Aorta (tissue), 5 donors: ENCODE measurements at places on chromosomes 4 and X. TPM values are rescaled to one million over a fixed set of nuclear protein-coding genes. Genes with fewer than 3 reads are reported as not detected.

DNA sequence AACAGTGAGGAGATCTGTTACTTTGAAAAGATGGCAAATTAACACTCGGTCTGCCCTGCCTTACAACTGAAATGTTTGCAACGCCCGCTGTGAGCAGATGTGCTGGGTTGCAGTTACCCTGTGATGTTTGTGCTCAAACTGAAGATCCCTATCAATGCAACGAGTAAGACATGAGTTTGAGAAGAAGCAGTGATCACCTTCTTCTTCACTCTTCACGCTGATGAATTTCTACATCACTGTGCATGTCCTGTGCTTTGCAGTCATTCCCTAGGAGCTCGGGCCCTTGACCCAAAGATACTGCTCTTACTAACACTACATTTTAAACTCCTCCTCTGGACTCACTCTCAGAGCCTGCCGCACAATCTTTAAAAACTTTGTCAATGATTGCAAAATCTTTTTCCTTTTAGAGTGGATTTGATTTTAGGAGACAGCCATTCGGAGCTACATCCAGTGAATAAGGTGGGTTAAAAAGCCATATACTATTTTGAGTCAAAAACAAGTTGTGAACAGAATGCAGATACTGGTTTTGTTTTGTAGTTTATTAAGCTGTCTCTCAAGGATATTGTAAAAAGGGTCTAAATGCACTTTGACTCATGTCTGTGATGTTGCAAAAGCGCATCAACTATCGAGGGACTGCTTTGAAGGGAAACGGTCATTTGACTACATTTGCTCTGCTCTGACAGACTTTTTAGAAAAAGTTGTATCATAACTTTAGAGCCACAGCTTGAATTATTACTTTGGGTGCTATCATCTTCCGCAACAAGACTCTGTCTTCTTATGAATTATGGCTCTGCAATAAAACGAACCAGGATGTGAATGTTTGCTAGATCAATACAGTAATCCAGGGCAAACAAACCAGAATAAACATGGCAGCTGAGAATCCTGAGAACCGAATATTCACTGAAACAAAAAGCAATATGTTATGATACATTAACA, 5.7 kb upstream of the RHOH start:
- H3K4me3 ChIP-seq, result no peak overlapping the region
- no peak for DNase-seq
- no peak overlapping the region for H3K27ac ChIP-seq

- H3K27ac ChIP-seq, result no peak overlapping the region
- H3K4me3 ChIP-seq, result no peak overlapping the region
- no peaks in the 10 kb centered on the region for H3K4me1 ChIP-seq
- no peak for DNase-seq
Observed at GRCh38 chrX:14420841-14421240, 108.5 kb upstream of the GLRA2 start.

- H3K4me3 ChIP-seq, result no peak overlapping the region
- H3K27me3 ChIP-seq, result no peaks in the 10 kb centered on the region
- no peak for DNase-seq
- H3K27ac ChIP-seq, result no peak overlapping the region
- H3K4me1 ChIP-seq, result no peaks in the 10 kb centered on the region
Observed at GRCh38 chrX:17654116-17654515, 83.2 kb upstream of the SCML1 start.

GRCh38 chr4:109921384-109921808, 8.7 kb downstream of the EGF start:
- H3K4me1 ChIP-seq, result no peaks in the 10 kb centered on the region
- DNase-seq, result no peak
- H3K4me3 ChIP-seq, result no peak overlapping the region
- no peaks in the 10 kb centered on the region for H3K36me3 ChIP-seq
- no peak overlapping the region for H3K27ac ChIP-seq
- H3K27me3 ChIP-seq, result no peaks in the 10 kb centered on the region

- H3K4me3 ChIP-seq, result no peak overlapping the region
- H3K27ac ChIP-seq, result no peak overlapping the region
- no peaks in the 10 kb centered on the region for H3K27me3 ChIP-seq
- H3K36me3 ChIP-seq, result no peaks in the 10 kb centered on the region
- DNase-seq, result no peak
Observed at GRCh38 chr4:67926485-67926884, 36.8 kb downstream of the TMPRSS11A start.

GRCh38 chr4:157957905-157958304, 214.9 kb downstream of the GASK1B start:
- H3K4me1 ChIP-seq, result peaks cover 4% of the 10 kb centered on the region
- DNase-seq, result no peak

GRCh38 chrX:68895778-68896177, 67.0 kb downstream of the EFNB1 start:
- no peak overlapping the region for H3K4me3 ChIP-seq
- H3K36me3 ChIP-seq, result no peaks in the 10 kb centered on the region
- DNase-seq, result no peak
- no peaks in the 10 kb centered on the region for H3K4me1 ChIP-seq
- H3K27ac ChIP-seq, result peak overlapping the region; percentile 97
- H3K27me3 ChIP-seq, result no peaks in the 10 kb centered on the region

GRCh38 chr4:75629239-75629638, 1.1 kb downstream of the CDKL2 start:
- H3K27ac ChIP-seq, result no peak overlapping the region
- H3K27me3 ChIP-seq, result no peaks in the 10 kb centered on the region
- DNase-seq, result no peak
- H3K4me1 ChIP-seq, result peaks cover 2% of the 10 kb centered on the region

DNA sequence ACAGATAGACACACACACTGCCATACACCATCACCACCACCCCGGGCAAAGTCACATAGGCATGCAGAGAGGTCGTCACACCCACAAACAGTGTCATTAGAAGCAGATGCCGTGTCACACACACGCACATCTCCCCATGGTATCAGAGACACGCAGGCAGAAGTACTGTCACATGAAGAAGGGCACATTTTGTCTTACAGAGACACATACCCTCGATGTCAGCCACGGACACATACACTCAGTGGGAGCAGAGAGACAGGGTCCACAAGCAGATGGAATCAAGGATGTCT, 3.3 kb downstream of the NALF2 start:
- no peak for DNase-seq
- H3K36me3 ChIP-seq, result no peaks in the 10 kb centered on the region
- H3K4me3 ChIP-seq, result no peak overlapping the region
- no peaks in the 10 kb centered on the region for H3K4me1 ChIP-seq

GRCh38 chrX:46803140-46803539, 33.7 kb upstream of the RP2 start:
- no peaks in the 10 kb centered on the region for H3K27me3 ChIP-seq
- no peaks in the 10 kb centered on the region for H3K36me3 ChIP-seq
- H3K4me3 ChIP-seq, result no peak overlapping the region
- no peak for DNase-seq
- no peaks in the 10 kb centered on the region for H3K4me1 ChIP-seq

GRCh38 chr4:101050088-101050836, 297.1 kb downstream of the PPP3CA start:
- DNase-seq, result no peak
- H3K4me3 ChIP-seq, result no peak overlapping the region
- H3K36me3 ChIP-seq, result no peaks in the 10 kb centered on the region
- H3K4me1 ChIP-seq, result no peaks in the 10 kb centered on the region
- no peaks in the 10 kb centered on the region for H3K27me3 ChIP-seq
- no peak overlapping the region for H3K27ac ChIP-seq

- H3K36me3 ChIP-seq, result no peaks in the 10 kb centered on the region
- peak overlapping the region; percentile 85 for H3K27ac ChIP-seq
- H3K27me3 ChIP-seq, result no peaks in the 10 kb centered on the region
- DNase-seq, result no peak
- H3K4me3 ChIP-seq, result no peak overlapping the region
Observed at GRCh38 chr4:118942465-118942864, 53.8 kb downstream of the SYNPO2 start.

GRCh38 chr4:131370846-131371245, 1778.2 kb upstream of the PCDH10 start:
- no peak for DNase-seq
- H3K4me3 ChIP-seq, result no peak overlapping the region
- no peak overlapping the region for H3K27ac ChIP-seq
- H3K4me1 ChIP-seq, result no peaks in the 10 kb centered on the region

DNA sequence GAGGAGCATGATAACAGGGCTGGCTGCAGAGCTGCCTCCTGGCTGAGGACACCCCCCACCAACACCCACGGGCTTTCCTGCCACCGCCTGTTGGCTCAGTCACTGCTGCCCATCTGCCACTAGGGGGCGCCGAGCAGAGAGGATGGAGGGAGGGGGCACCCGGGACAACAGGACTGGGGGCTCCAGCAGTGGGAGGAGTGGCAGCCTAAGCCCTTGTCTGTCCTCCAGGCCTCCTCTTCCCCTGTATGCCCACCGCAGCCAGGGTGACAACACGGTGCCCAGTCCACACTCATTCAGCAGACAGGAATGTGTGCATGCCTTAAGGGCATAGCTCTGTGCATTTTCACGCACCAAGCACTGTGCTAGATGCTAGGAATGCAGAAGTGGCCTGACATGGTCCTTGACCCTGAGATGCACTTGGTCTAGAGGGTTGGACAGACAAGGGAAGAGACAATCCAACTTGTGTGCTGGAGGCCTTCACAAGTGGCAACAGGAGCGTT, 149.9 kb downstream of the AMMECR1 start:
- no peak overlapping the region for H3K27ac ChIP-seq
- no peaks in the 10 kb centered on the region for H3K4me1 ChIP-seq
- no peaks in the 10 kb centered on the region for H3K27me3 ChIP-seq
- no peak for DNase-seq

DNA sequence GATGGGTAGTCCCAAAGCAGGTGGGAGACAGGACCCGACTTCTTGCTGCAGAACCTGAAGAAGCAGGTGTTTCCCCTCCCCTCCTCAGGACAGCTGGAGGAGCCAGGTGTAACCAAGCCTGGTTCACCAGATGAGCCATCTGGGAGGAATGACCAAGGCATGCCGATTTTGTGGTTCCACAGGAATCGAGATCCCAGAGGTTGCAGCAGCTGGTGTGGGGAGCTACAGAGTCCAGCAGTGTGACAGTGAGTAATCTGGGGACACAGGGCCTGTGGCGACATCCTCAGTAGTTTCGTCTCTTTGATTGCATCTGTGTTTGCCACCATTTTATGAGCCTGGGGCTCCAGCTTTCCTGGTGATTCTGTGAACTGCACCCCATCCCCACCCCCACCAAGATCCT, 2.6 kb upstream of the NDP start:
- no peak overlapping the region for H3K4me3 ChIP-seq
- H3K27ac ChIP-seq, result no peak overlapping the region
- H3K36me3 ChIP-seq, result no peaks in the 10 kb centered on the region
- no peaks in the 10 kb centered on the region for H3K27me3 ChIP-seq
- no peak for DNase-seq
- no peaks in the 10 kb centered on the region for H3K4me1 ChIP-seq

DNA sequence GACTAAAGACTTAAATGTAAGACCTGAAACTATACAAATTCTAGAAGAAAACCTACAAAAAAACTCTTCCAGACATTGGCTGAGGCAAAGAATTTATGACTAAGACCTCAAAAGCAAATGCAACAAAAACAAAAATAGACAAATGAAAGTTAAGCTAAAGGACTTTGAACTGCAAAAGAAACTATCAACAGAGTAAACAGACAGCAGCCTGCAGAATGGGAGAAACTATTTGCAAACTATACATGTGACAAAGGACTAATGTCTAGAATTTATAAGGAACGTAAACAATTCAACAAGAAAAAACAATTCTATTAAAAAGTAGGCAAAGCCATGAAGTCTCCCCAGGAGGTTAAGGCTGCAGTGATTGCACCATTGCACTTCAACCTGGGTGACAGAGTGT, 9.1 kb downstream of the FAM47E start:
- no peaks in the 10 kb centered on the region for H3K4me1 ChIP-seq
- no peaks in the 10 kb centered on the region for H3K36me3 ChIP-seq
- no peak overlapping the region for H3K4me3 ChIP-seq
- no peak for DNase-seq
- H3K27me3 ChIP-seq, result no peaks in the 10 kb centered on the region

DNA sequence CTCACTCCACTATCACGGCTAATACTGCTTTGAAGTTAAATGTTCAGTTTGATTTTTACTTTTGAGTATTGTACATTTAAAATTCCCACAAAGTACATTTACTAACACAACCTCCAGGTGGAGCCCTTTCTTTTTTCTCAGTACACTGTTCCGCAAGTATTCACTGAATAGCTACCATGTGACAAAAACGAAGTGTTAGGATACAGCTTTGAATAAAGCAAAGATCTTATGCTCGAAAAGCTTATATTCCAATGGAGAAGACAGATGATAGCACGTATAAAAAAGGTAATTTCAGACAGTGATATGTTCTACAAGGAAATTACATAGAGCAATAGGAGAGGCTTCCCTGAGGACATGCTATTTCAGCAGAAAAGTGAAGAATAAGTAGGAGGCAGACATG, 60.7 kb upstream of the ABCG2 start:
- no peak for DNase-seq
- H3K27me3 ChIP-seq, result no peaks in the 10 kb centered on the region
- no peak overlapping the region for H3K27ac ChIP-seq
- H3K4me3 ChIP-seq, result no peak overlapping the region
- H3K4me1 ChIP-seq, result no peaks in the 10 kb centered on the region

- no peak overlapping the region for H3K4me3 ChIP-seq
- H3K4me1 ChIP-seq, result no peaks in the 10 kb centered on the region
- DNase-seq, result no peak
- H3K27me3 ChIP-seq, result no peaks in the 10 kb centered on the region
- H3K27ac ChIP-seq, result no peak overlapping the region
Observed at GRCh38 chrX:9205599-9206223, 171.8 kb upstream of the FAM9B start.

GRCh38 chrX:50726296-50726695, 87.7 kb downstream of the SHROOM4 start:
- no peaks in the 10 kb centered on the region for H3K4me1 ChIP-seq
- no peak overlapping the region for H3K27ac ChIP-seq

- H3K36me3 ChIP-seq, result no peaks in the 10 kb centered on the region
- no peak overlapping the region for H3K4me3 ChIP-seq
- no peak for DNase-seq
- peaks cover 5% of the 10 kb centered on the region for H3K4me1 ChIP-seq
Observed at GRCh38 chr4:141127884-141128283, 5.4 kb downstream of the RNF150 start.

GRCh38 chr4:8607603-8608481, 15.3 kb downstream of the CPZ start:
- H3K36me3 ChIP-seq, result no peaks in the 10 kb centered on the region
- DNase-seq, result no peak
- H3K27ac ChIP-seq, result no peak overlapping the region
- H3K4me3 ChIP-seq, result no peak overlapping the region
- no peaks in the 10 kb centered on the region for H3K27me3 ChIP-seq

- H3K4me1 ChIP-seq, result no peaks in the 10 kb centered on the region
- H3K27me3 ChIP-seq, result no peaks in the 10 kb centered on the region
Observed at GRCh38 chrX:97691901-97692455, 808.3 kb downstream of the RPA4 start.

- H3K27ac ChIP-seq, result no peak overlapping the region
- no peak overlapping the region for H3K4me3 ChIP-seq
- no peaks in the 10 kb centered on the region for H3K27me3 ChIP-seq
- H3K4me1 ChIP-seq, result no peaks in the 10 kb centered on the region
- no peaks in the 10 kb centered on the region for H3K36me3 ChIP-seq
Observed at GRCh38 chr4:78483811-78484210, 67.8 kb upstream of the ANXA3 start.

DCLK2 gene
- total RNA-seq, result 17.9 TPM

PPM1K gene
- total RNA-seq, result 39.2 TPM

ESX1 gene
- not detected for total RNA-seq

CAMK2D gene
- 52.3 TPM for total RNA-seq

ARHGAP36 gene
- not detected for total RNA-seq

MAGED4 gene
- 2.6 TPM for total RNA-seq

CLNK gene
- 0.30 TPM for total RNA-seq
